ENCODE measurements at places on chromosomes 5 and 9. TPM values are rescaled to one million over a fixed set of nuclear protein-coding genes. Genes with fewer than 3 reads are reported as not detected.

The IL7R gene
- 2.5 TPM for total RNA-seq

The FAM13B gene
- 28.5 TPM for total RNA-seq

The OBP2B gene
- 5.3 TPM for total RNA-seq

The IFNK gene
- not detected for total RNA-seq

GRCh38 chr5:129135633-129136032 is 41.1 kb downstream of the ISOC1 start:
- DNase-seq = no peak

DNA sequence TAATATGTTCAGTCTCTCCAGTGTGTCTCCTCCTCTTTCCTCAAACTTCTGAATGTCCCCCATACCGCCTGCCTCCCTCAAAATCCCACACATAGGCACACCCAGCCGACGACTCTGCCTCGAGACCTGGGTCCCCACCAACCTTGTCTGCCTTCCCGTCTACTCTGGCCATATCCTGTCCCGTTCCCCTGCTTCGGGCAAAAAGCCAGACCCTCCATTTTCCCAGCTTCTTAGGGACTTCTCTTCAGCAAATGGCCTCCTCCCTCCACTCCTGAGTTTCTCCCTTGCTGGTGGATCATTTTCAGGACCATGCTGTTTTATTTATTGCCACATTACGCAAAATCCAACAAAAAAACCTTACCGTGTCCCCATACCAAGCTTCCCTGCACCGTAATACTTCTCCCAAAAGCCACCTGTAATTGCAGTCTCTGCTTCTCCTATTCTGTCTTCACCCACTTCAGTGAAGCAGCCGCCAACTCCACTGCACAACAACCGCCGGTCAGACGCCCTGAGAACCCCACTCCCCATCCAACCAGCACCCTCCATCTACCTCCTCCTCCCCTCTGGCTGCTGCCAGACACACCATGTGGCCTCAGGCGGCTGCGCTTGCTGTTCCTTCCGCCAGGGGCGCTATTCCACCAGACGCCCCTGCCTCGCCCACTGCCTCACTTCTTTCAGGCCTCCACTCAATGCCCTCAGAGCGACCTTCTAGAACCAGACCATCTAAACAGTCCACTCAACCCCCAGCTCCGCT is 117.0 kb downstream of the TRPM6 start:
- DNase-seq = no peak

GRCh38 chr5:159571501-159572244 is 241.4 kb upstream of the IL12B start:
- DNase-seq = no peak

- DNase-seq = no peak
Observed at GRCh38 chr5:155532621-155533311, 519.2 kb downstream of the KIF4B start.

DNA sequence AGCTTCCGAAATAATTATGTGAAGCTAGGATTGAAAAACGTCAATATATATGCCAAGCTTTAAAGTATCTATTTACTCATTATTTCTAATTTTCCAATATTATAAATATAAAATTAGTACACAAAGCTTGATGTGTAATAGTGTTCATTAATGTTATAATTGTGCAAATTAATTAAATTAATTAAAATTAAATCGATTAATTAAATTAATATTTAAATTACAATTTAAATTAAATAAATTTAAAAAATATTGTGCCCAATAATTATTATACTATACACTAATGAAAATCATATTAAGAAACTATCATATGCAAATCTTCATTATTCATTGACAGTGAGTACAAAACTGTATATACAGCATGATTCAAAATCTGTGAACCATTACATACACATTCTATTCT is 409.8 kb downstream of the FAM170A start:
- DNase-seq = no peak

DNA sequence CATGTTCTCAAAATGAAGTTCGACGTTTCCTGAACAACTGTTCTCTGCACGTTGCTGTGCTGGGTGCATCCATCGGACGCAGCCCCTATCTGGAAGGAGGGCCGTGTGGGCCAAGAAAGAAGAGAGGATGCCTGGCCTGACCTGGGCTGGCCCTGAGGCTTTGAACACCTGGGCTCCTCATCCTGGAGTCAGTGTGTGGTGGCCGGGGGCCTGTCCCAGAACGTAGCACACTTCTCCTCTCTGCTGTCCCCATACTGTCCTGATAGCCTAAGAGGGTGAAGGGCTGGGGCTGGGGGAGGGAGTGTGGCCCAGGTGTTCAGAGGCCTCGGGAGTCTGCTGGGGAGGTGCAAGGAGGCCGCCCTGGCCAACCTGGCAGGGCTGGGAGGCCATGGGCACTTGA is 21.5 kb downstream of the COL5A1 start:
- no peak for DNase-seq
